Left ventricle myocardium inferior (tissue), 1 donor: ENCODE measurements at places on chromosomes 11 and 22.

- no peak for DNase-seq
These were observed 52.9 kb downstream of the COPB1 start for GRCh38 chr11:14446701-14447169.

- DNase-seq: no peak
These were observed 43.1 kb upstream of the FGF3 start for GRCh38 chr11:69862331-69862771.

DNA sequence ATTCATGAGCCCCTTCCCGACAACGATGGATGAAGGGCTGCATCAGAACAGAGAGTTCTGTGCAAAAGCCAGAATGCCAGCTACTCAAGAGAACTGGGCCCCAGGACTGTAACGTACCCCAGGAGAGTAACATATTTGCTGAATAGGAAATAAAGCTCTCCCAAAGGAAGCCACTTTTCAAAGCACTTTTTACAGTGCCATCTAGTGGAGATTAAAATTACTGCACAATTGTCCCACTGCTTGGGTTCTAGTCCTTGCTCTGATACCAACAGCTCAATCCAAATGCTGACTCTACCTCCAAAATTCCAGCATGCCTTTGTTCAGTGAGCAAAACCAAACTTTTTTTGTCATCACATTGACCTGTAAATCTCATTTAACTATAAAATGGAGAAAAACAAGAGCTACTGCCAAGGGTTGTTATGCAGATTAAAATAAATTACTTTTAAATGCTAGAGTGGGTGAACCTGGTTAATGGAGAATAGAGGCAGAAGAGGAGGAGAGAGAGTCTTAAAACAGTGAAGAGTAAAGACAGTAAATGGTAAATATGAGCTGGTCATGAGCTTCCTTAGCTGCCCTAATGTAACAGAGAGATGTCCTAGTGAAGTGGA, 87.6 kb upstream of the FSHB start:
- DNase-seq: no peak

DNA sequence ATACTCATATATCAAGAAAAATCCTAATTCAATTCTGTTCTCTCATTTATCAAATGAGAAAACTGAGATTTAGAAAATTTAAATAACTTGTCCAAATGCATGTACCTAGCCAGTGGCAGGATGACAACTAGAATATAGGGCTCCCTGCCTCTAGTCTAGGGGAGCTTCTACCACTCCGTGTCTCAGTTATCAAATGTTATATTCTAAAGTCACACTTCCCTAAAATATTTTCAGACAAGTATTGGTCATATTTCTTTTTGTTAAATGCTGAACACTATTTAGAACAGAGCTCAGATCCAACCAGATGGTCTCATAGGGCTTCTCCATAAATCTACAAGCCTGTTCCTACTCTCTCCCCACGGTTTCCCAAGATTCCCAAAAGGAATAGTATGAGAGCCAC, 26.3 kb downstream of the KCNJ1 start:
- DNase-seq: no peak

- peak; percentile 27 for DNase-seq
These were observed 55.7 kb upstream of the CLDN5 start for GRCh38 chr22:19579880-19580279.

- DNase-seq: no peak
These were observed 6.6 kb downstream of the B3GAT1 start for GRCh38 chr11:134405436-134405835.

- no peak for DNase-seq
These were observed 1.5 kb upstream of the UBASH3B start for GRCh38 chr11:122653916-122654585.

GRCh38 chr11:36103933-36104530, 160.2 kb downstream of the LDLRAD3 start:
- DNase-seq: no peak

GRCh38 chr11:875769-876301, 33.2 kb downstream of the TSPAN4 start:
- no peak for DNase-seq

- DNase-seq: no peak
These were observed 44.9 kb upstream of the TCF20 start for GRCh38 chr22:42315392-42315756.

- no peak for DNase-seq
These were observed 8.0 kb downstream of the USP35 start for GRCh38 chr11:78196661-78197091.

DNA sequence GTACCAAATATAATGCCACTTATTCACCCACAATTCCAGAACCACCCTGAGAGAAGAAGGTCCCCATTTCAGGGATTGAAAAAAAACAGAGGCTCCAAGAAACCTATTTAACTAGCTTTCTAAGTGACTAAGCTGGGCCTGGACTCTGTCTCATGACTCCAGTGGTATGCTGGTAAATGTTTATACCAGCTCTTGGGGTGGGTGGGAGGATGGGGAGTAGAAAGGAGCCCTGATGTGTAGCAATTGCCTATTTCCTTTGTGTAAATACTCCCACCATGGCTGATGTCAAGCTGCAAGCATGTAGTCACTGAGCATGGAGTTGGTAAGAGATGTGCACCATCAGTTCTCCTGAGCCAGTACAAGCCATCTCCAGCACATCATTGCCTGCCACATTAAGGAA, 2.8 kb downstream of the PRG3 start:
- no peak for DNase-seq

DNA sequence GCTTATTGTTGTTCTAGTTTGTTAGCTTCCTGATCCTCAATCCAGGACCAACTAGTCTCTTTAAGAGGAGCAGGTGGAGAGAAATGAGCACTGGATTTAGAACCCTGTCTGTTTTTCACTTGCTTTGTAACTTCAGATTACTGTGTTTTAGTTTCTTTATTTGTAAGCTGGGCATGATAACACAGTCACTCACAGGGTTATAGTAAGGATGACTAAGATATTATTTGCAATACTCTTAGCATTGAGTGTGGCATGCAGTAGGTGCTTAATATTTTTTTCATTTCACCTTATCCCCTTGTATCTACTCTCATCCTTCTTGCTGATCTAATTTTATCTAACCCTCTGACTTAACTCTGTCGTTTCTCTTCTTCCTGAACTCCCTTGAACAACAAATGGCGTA, 33.8 kb downstream of the DNHD1 start:
- DNase-seq: no peak

DNA sequence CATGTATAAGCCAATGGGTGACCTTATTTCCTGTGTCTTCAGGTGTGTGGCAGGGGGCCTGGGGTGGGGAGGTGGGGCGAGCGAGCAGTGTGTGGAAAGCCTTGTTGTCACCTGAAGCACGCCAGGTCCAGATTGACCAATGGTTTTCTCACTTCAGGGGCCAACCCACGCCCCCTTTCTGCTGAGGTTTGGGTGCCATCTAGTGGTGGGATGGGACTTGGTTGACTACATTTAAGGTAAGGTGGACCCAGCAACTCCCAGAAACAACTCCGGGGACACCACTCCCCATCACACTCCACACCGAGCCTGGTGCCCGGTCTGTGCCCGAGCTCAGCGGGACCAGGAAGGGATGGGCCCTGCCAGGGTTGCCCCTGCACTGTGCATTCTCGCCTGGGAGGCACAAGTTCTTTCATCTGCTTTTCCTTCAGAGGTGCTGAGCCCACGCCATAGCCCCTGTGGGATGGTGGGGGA, 40.0 kb downstream of the TPCN2 start:
- DNase-seq: peak; percentile 71

DNA sequence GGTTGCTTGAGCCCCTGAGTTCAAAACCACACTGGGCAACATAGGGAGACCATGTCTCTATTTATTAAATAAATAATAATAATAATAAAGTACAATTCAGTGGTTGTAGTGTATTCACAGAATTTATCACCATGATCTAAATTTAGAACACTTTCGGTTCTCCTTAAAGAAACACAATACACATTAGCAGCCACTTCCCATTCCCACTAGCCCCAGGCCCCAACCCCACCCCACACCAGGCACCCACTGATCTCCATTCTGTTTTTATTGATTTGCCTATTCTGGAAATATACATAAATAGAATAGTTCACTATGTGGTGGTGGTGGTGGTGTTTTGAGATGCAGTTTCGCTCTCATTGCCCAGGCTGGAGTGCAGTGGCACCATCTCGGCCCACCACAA, 45.7 kb downstream of the BCL2L13 start:
- DNase-seq: no peak

DNA sequence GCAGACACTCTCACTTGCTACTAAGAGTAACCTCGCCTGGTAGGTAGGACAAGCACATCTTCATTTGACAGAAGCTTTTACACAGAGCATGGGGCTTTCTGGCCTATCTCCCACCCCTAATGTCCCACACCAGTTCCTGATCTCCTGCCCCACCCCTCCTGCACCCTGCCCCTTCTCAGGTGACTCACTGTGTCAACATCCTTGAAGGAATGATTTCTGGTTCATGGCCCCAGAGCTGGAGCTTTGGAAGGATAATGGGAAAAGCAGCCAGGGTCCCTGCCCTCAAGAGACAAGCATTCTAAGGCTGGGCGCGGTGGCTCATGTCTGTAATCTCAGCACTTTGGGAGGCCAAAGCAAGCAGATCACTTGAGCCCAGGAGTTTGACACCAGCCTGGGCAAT, 47.2 kb downstream of the LRFN4 start:
- DNase-seq: no peak

GRCh38 chr11:77065878-77066228, 918 bp upstream of the CAPN5 start:
- peak; percentile 41 for DNase-seq

DNA sequence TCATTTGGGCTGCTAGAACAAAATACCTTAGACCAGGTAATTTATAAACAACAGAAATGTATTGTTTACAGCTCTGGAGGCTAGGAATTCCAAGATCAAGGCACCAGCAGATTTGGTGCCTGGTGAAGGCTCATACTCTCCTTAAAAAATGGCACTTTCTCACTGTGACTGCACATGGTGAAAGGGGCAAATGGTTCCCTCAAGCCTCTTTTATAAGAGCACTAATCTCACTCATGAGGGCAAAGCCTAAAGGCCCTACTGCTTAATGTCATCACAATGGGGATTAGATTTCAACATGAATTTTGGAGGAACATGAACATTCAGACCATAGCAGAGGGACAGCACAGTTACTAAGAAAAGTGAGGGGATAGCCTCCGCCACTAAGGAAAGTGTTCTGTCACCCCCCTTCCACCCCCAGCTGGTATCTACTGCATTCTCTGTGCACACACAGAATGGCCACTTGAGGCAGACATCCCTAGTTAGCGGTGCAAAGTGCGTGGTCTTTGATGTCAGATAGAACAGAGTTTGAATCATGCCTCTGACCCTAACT, 47.2 kb upstream of the CEP295 start:
- DNase-seq: no peak

DNA sequence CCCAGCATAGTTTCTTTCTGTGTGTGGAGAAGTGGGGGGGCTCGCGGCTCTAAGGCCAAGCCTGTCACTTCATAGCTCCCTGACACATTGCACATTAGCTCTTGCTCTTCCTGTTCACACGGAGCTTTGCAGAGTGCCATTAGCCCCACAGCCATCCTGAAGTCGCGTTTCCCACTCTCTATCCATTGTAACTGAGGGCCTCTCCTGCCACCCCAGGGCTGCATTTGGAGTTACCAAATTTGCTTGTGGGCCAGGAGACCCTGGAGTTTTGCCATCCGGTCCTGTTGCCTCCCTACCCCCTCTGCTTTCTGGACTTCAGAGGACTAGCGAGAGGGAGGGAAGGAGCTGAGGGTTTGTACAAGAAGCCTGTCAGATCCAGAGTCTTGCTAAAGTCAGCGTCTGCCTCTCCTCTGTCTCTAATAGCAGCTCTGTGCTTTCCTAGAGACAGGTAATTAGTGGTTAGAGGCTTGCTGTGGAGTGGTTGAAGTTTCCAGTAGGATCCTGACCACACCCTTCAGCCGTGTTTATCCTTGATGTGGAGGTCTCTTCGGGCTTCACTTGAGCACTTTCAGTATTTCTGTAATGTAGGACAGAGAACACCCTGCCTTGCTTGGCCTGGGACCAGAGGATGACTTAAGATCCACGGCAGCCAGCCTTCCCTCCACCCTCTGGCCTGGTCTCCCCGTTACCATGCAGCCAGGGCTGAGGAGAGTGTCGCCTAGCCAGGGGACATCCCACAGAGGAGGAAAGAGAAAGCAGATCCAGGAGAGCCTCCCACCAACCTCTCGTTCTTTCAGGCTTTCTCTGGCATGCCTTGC, 14.1 kb downstream of the DCPS start:
- peak; percentile 81 for DNase-seq
